CD8-positive, alpha-beta memory T cell (primary cell): ENCODE measurements at places on chromosomes 3 and 15.

DNA sequence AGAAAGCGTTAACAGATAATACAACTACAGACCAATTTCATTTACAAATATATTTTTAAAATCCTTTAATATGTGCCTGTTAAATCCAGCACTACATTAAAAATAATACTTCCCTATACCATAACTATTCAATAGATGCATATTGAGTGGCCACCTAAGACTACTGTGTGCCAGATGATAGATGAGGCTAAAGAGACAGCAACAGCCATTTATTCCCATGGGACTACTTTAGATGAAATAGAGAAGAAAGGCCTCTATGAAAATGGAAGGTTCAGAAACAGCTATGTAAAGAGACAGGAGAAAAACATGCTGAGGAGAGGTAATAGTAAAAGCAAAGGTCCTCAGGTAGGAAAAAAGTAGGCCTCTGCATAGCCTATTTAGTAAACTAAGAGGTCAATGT lies 358.1 kb downstream of the ULK4 start:
- no peak for DNase-seq

DNA sequence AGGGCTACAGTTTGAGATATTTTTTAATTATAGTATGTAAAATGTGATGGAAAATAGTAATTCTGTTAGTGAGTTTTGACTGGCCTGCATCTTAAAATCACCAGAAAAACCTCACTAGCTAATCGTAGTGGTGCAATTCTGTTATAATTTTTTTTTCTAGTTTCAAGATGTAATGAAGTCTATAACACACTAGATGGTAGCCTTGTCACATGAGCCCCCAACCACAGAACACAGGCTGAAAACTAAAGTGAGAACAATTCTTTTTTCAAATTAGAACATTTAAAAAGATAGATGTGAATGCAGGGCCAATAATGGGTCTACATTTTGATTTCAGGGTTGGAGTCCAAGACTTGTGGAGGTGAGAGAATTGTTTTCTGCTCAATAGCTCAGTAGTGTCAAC lies 83.3 kb upstream of the KCNH8 start:
- DNase-seq, result no peak

- DNase-seq, result no peak
These were observed 90.6 kb downstream of the POLR2M start for GRCh38 chr15:57797110-57797509.

DNA sequence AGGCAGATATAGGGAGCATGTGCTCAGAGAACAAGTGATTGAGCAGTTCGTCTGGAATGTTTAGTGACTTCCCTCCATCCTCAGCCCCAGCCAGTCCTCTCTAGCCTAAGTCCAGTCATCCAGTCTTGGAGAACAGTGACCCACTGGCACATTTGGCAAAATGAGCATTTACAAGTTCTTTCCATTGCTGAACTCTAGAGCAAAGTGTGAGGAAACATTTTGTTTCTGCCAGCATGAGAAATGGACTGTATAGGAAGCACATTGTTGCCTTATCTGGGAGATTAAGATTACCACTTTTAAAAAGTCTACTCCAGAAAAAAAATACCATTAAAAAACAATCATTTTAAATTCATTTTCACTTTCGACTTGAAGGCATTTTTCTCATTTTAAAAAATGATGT lies 353.6 kb downstream of the SHQ1 start:
- DNase-seq, result no peak

DNA sequence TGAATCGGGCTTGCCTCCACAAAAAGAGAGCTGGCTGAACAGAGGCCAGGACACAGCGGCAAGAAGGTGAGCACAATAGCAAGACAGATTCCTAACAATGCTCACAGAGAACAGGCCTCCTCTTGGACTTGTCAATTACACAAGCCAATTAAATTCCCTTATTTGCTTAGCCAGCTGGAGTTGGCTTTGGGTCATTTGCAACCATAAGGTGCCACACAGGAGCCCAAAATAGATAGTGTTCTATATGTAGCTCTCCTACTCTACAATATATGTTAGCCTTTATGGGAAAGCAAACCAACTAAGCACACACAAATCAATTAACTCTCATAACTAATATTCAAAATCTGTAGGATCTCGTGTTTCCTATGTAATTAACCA lies 335.6 kb downstream of the FOXP1 start:
- no peak for DNase-seq

GRCh38 chr3:54792584-54792983 lies 135.3 kb downstream of the LRTM1 start:
- no peak for DNase-seq

DNA sequence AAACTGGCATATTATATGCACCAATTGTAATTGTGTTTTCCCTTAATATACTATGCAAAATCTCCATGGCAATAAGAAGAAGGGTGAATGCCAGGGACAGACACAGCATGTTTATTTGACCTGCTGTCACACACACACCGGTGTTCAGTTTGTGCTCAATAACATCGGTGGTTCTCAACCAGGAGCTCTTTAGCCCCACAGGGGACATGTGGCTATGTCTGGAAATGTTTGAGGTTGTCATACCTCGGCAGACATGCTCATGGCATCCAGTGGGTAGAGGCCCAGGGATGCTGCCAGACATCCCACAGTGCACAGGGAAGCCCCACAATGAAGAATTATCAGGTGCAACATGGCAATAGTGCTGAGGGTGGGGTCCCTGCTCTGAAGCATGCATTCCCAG lies 38.2 kb downstream of the GLB1 start:
- DNase-seq, result no peak

DNA sequence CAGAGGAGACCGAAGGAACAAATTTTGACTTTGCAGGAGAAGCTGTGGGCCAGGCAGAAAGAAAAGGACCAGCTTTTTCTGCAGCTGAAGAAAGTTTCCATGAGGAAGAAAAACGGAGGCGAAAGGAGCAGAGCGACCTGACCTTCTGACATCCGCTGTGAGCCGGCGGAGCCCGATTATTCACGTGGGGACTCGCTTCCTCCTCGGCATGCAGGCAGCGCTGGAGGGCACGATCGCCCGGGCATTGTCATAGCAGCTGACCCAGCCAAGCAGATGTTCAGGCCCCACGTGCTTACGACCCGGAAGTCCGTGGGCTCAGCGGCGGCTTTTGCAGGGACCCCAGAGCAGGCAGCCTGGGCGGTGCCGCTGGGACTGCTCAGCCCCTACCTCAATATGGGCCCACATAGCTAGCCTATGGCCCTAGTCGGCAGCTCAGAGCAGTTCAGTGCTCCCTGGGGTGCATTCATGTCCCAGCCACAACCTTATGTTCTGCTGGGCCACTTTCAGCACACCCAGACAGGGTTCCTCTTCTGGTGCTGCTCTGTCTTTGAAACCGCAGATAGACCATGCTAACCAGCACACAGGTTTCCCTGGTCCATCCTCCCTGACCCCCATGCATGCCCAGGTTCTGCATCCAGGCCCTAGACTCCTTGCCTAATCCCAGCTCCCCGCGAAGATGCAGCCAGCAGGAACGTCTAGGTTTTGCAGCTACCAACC lies 10.5 kb upstream of the EIF4A2 start:
- peak; percentile 75 for DNase-seq

- no peak for DNase-seq
These were observed 338.4 kb downstream of the FHIT start for GRCh38 chr3:60912876-60913275.

GRCh38 chr3:148372206-148372875 lies 325.4 kb upstream of the AGTR1 start:
- DNase-seq, result no peak

DNA sequence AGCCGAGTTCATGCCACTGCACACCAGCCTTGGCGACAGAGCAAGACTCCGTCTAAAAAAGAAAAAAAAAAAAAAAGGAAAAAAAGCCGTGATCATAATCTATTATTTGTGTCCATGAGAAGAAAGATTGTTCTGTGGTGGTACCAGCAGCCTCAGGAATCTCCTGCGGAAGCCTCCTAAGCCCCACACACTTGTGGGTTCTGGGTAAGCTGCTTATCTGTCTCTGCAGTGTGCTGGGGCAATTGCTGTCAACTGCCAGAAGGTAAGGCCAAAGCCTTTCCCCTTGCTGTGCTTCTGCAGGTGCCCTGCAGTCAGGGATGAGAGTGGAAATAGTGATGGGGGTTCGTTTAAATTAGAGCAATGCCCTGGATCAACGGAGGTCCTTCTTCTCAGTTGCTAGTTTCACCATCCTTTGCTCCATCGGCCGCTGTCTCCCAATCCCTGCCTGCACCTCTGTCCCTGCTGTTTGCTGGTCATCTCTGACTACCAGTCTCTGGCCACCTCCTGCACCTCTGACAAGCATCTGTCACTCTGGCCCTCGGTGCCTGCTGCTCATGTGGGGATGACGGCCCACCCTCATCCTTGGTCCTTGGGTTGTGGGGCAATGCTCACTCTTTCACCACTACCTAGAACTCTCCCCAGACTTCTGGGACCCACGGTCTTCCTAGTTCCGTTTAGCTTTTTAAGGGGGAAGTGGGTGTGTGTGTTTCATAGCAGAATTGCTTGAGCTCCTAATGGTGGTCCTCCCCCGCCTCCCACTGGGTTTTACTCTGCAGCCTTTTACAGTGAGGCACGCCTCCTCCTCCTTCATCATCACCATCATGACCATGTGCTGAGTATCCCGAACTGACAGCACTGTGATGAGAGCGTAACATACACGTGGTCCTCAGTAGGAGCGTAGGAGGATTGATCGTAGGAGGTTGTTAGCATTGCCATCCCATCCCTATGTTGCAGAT lies 25.5 kb downstream of the CHRD start:
- DNase-seq, result no peak

DNA sequence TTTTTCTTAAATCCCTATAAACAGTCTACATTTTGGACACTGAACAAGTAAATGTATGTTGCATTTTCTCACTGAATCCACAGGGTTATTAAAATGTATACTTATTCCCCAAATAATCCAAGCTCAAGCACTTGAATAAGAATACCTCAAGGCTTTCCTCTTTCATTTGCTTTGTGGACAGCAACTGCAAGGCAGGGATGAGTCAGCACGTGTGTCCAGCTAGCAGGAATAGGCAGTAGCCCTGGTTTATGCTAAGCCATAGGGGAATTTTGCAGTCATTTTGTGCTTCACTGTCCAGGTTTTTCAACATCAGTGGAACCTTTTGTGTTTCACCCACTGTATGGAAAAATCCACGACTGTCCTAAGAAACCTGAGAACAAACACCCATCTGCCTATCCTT lies 96.7 kb upstream of the KCNMB2 start:
- no peak for DNase-seq

GRCh38 chr3:187104342-187104741 lies 35.0 kb downstream of the RPL39L start:
- no peak for DNase-seq

GRCh38 chr3:29686889-29687592 lies 406.2 kb downstream of the RBMS3 start:
- no peak for DNase-seq

- DNase-seq, result no peak
These were observed 48.9 kb upstream of the ALCAM start for GRCh38 chr3:105317841-105318240.

DNA sequence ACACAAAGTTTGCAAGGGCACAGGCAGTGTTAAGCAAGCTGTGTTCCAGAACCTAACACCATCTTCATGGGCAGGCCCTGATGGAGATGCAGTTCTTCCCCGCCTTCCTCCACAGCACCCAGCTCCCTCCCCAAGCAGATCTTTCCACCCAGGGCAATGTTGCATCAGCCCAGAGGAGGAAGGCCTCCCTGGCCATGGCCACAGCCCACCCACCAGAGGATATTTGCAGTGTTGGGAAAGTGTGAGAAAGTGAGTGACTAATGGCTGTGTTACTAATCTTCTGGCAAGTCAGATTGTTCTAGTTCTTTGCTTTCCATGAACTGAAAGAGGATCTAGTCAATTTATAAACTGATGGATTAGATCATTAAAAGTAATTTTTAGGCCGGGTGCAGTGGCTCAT lies 42.0 kb upstream of the ATP10A start:
- DNase-seq, result no peak

GRCh38 chr15:101694261-101694660 lies 30.0 kb downstream of the TARS3 start:
- no peak for DNase-seq

- DNase-seq, result no peak
These were observed 196.3 kb downstream of the EPHA3 start for GRCh38 chr3:89303701-89304100.

DNA sequence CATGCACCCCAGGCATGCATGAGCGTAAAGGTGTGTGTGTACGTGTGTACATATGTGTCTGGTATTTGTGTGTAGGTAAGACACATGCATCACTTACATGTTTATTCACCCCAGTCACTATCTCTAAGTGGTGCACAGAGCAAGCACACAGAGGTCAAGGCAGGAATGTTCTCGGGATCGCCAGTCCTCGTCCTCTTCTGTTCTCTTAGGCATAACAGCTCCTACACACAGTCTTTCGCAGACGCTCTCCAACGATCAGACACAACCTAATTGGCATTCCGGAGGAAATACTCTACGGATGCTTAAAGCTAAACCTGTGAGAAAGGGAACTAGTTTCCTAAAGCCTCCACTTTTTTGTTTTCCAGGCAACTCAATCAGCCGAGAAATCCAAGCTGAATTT lies 95.9 kb downstream of the ADAMTS17 start:
- DNase-seq, result no peak

- no peak for DNase-seq
These were observed 11.0 kb downstream of the TNFAIP8L3 start for GRCh38 chr15:51083641-51084166.

DNA sequence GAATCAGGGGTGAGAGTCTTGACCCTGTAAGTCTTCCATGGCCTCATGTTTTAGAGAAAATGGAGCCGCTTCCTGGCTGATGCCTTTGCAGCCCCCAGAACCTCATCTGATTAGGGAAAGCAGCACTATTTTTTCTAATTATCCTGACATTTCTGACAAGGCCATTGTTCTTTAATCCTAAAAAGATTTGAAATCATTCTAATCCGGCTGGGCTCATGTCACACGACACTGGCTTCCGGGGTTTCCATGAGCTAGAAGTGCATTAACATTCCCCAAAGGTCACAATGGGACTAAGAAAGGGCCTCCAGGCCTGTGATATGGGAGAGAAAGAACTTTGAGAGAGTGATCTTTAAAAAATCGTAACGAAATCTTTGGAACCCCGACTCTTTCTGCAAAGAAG lies 33.1 kb downstream of the RBP2 start:
- DNase-seq, result no peak

GRCh38 chr3:138945709-138946662 lies 951 bp downstream of the FOXL2 start:
- DNase-seq, result no peak

- no peak for DNase-seq
These were observed 16.0 kb downstream of the H1-8 start for GRCh38 chr3:129558772-129559564.

GRCh38 chr3:110419601-110420000 lies 652.0 kb upstream of the NECTIN3 start:
- no peak for DNase-seq
